Ovary (tissue), 10 donors: ENCODE measurements at places on chromosomes 16 and 17.

DNA sequence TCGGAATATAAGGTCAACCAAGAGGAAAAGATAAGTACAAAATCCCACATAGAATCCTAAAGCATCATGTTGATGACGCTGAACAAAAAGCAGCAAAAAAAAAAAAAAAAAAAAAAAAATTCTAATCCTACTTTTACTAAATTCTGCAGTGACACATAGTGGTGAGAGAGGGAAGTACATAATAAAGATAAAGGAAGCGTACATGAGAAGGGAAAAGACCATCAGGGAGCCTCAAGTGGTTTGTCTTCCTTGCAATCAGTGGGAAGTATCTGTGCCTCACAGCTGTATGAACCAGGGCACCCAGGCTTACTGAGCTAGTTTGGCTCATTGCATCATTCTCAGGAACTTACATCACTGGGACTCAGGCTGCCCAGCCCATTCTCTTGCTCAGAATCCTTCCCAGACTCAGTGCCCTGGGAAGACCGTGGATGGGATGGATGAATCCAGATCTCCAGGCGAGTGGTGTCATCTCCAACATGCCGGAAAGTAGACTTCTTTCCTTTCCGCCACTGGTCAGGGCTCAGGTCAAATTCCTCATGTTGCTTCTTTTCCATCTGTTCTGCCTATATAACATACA is 21.2 kb downstream of the SMG6 start:
- no peak for DNase-seq

DNA sequence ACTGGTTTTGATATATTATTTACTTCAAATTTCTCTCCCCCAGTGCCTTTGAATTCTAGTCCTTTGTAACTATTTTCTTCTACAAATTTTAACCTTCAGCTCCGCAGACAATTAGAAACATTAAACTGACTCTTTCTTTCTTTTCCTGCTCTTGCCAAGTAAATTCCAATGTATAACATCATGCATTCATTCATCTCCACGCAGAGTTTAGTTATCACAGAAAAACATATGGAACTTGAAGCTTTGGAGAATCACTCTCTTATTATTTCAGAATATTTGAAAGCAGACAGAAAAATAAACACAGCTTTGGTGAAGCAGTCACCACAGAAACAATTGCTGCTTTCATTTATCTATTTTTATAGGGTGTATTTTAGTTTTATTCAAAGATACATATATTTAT is 778.7 kb upstream of the CDH8 start:
- DNase-seq = no peak

- DNase-seq = no peak
Measured at GRCh38 chr16:66083171-66083570, 283.3 kb upstream of the CDH5 start.

GRCh38 chr17:17151962-17152361 is 54.2 kb downstream of the PLD6 start:
- peak; percentile 68 for DNase-seq

DNA sequence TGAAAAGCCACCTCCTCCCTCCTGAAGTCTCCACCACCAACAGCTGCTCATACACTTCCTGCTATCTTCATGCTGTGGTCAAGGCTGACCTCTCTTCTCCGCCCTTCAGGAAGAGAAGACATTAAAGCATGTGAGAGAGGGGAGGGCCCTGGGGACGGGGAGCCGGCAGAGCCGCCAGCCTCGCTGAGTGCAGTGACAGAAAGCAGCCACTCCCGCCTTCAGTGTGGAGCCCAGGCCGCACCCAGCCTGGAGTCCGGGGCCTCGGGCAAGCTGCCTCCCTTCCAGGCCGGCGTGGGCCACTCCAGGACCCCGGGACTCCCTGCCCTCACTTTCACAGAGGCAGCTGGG is 94.7 kb upstream of the TNRC6C start:
- no peak for DNase-seq

DNA sequence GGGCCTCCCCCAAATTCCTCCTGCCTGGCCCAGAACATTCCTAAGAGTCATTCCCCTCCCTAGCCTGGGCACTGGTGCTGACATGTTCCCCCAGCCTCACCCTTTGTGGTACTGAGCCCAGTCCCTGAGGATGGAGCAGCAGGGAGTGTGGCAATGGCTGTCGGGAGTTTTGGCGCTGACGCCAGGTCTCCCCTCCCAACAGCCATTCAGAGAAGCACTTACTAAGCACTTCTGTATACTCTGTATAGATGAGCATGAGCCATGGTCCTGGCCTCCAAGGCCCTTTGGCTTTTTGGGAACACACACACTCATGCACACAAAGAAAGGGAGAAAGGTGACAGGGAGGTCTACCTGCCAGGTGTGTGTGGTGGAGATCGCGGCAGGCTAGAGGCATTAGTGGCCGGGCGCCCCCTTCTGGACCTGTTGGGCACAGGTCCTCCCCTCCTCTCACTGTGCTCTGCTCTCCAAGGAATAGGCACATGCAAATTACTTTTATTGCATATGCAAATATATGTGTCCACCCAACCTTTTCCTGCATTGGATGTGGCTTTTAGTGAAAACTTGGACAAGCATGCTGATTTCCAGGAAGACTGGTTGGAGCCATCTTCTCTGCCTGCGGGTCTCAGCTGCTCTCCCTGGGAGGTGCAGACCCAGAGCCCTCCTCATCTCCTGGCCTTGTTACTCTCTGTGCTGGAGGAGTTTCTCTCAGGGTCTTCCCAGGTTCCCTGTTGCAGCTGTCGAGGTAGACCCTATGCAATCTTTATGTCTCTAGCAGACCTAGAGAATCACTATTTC is 17.4 kb upstream of the C17orf107 start:
- peak; percentile 71 for DNase-seq

GRCh38 chr16:11078812-11079459 is 134.6 kb downstream of the CLEC16A start:
- peak; percentile 72 for DNase-seq

- DNase-seq = no peak
Measured at GRCh38 chr17:38510421-38511149, 82.3 kb downstream of the ARHGAP23 start.

DNA sequence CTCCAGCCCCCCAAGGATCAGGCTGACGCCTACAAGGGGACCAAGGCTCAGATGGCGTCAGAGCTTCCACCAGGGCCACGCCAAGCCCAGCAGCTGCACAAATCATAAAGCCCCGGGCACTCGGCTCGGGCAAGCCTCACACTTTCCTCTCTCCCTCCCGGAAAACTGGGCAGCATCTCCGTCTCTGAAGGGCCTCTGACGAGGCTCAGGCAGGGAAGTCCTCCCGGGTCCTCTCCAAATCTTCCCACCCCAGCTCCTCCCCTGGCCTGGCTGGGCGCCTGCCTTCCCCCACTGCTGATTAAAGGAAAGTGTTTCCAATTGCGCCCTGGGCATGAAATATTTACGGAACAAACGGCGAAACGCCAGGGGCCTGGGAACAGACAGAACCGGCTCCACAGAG is 38.5 kb downstream of the PIEZO1 start:
- DNase-seq = peak; percentile 82

GRCh38 chr16:52557236-52557635 is 10.3 kb upstream of the TOX3 start:
- DNase-seq = no peak

GRCh38 chr16:3486506-3487215 is 8.6 kb downstream of the C16orf90 start:
- DNase-seq = no peak

DNA sequence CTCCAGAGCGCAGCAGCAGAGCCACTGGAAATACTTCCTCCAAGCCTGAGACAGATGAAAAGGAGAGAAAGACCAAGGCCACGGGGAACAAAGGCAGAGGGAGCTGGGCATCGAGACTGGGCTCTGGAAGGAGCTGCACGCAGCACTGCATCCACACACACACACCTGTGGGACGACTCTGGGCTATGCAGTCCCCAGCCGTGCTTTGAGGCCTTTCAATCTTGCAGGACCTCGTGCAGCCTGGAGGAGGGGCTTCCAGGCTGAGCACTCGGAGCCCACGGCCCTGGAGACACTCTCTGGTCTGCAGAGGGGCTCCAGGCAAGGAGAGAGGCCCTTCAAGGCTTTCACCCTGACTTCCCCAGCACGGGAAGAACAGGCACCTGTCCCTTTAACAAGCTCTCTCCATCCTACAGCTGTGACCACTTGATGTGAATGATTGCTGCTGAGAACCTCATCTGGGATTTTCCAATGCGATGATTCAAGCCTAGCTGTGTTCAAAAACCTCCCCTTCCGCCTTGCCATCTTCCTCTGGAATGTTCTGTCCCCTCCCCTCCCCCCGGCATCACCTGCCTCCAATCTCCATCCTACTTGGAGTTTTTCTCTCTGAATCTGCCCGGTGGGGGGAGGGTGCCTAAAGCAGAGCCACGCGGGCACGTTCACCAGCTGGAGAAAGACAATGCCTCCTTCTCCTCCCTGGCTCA is 37.5 kb downstream of the RBFOX3 start:
- no peak for DNase-seq

GRCh38 chr17:77882040-77882439 is 76.5 kb upstream of the TNRC6C start:
- no peak for DNase-seq

DNA sequence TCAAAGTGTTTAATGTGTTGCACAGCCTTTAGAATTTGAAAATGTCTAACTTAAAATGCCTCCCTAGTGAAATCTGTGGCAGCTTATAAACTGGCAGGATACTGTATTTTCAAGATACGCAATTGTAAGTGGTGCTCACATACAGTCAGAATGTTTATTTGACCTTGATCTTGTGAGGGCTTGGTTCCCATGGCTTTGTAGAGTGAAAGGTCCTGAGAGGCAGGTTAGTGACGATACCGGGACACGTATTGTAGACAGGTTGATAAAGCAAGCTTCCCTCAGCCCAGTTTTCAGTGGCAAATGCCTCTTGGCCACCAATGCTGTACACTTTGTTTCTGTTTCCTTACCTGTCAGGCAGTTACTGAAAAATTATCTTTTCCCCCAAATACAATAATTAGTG is 426.6 kb downstream of the MAF start:
- DNase-seq = no peak

- DNase-seq = no peak
Measured at GRCh38 chr16:11526655-11527350, 59.9 kb downstream of the LITAF start.
